ENCODE measurements at places on chromosomes 12 and 14. TPM values are rescaled to one million over a fixed set of nuclear protein-coding genes. Genes with fewer than 3 reads are reported as not detected.

The CRACR2A gene
- total RNA-seq = 5.4 TPM

The TSPAN19 gene
- total RNA-seq = not detected

The LAG3 gene
- 1.5 TPM for total RNA-seq

The KITLG gene
- total RNA-seq = 68.1 TPM

The SAMD4A gene
- 39.1 TPM for total RNA-seq

The RILPL2 gene
- 15.1 TPM for total RNA-seq

GRCh38 chr14:104394409-104394851, 185.1 kb upstream of the C14orf180 start:
- DNase-seq = no peak

- DNase-seq = no peak
These were observed 67.1 kb downstream of the DERA start for GRCh38 chr12:15977999-15978951.

DNA sequence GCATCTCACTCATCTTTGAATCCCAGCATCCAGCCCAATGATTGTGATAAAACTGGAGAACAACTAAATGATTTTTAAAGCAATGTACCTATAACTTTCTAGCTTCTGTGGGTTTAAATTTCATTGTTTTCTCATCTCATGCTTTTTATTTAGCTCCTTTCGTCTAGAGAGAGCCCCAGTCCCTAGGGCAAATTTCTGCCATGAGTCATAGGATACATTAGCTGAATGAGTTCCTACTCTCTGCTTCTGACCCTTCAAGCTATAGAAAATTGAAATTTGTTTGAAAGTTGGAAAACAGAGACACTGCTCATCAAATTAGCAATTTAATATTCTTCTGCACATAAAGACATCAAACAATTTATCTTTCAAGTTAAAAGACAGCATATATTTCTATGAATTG, 113.9 kb downstream of the KIF21A start:
- DNase-seq = no peak

- no peak for DNase-seq
These were observed 33.2 kb upstream of the A2M start for GRCh38 chr12:9148926-9149325.

DNA sequence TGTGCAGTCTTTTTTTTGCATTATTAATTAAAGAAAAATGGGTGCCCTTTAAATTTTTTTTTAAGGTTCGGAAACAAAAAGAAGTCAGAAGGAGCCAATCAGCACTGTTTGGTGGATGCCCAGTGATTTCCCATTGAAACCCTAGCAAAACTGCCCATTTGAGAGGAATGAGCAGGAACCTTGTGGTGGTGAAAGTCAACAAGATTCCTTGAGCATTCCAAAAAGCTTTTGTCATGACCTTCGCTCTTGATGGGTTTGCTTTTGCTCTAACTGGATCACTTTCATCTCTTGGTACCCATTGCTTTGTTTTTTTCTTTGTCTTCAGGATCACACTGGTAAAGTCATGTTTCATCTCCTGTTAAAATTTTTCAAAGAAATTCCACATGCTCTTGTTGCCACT, 54.1 kb downstream of the ADIPOR2 start:
- DNase-seq = no peak

- DNase-seq = no peak
These were observed 158.7 kb downstream of the DACT1 start for GRCh38 chr14:58796242-58797009.

GRCh38 chr12:64794305-64794704, 30.1 kb upstream of the TBC1D30 start:
- no peak for DNase-seq

DNA sequence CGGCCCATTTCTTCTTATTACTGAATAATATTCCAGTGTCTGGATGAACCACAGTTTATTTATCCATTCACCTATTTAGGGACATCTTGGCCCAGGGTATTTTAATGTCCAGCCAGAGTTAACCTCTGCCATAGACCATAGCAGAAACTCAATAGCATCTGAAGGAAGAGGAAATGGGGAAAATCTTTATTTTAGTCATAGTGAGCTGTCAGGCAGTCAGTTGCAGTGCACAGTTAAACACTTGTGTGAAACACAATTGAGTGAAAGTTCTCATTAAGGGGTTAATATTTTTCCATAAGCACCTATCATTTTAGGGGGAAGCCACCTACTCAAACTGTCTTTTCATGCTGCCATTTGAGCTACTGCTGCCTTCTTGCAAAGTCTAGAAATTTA, 197.3 kb upstream of the PPFIA2 start:
- DNase-seq = no peak

GRCh38 chr12:102421802-102422583, 58.4 kb downstream of the IGF1 start:
- DNase-seq = no peak

- DNase-seq = no peak
These were observed 45.6 kb downstream of the DDX11 start for GRCh38 chr12:31119192-31119802.

DNA sequence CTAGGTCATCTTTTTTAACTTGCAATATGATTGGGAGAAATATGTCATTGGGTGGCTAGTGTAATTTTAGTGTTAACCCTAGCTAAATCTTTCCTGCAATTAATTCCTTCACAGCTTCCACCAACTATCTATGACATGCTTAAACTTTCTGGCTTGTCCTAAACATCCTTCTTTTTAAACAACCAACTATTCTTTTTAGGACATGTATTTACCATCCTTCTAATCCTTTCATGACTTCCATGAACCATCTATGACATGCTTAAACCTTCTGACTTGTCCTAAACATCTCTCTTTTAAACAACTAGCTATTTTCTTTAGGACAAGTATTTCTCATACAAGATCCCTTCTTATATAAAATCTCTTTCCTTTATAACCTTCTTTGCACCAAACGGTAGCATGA, 179.6 kb upstream of the PDZRN4 start:
- no peak for DNase-seq

DNA sequence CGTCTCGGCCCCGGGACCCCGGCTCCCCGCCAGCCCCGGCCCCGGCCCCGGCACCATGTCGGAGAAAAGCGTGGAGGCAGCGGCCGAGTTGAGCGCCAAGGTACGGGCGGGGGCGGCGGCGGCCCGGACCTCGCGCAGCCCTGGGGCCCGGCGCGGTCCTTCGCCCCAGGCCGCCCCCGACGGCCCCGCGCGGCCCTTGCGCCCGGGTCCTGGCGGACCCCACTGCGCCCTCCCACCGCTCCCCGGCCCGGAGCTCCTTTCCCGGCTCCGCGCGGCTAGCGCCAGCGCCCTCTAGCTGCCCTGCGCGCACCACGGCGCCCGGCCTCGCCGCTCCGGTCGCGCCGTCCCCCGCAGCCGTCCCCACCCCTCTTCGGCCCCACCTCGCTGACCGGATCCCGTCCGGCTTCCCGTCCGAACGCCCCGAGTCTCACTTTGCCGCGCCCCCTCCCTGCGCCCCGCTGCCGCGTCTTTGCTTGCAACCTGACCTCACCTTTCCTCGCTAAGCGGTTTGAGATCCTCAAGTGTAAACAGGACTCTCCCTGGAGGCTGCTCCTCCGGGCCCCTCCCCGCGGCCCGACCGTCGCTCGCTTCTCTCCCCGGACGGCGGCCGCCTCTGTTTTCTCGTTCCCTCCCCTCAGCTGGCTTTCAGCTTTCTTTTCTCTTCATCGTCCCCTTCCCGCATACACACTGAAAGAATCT, 637 bp downstream of the PTMS start:
- DNase-seq = peak; percentile 93

DNA sequence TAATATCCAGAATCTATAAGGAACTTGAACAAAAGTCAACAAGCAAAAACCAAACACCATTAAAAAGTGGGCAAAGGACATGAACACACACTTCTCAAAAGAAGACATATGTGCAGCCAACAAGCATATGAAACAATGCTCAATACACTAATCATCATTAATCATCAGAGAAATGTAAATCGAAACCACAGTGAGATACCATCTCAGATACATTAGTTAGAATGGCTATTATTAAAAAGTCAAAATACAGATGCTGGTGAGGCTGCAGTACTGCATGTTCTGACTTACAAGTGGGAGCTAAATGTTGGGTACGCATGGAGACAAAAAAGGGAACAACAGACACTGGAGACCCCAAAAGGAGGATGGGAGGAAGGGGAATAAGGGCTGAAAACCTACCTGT, 67.1 kb downstream of the BLTP3B start:
- no peak for DNase-seq

GRCh38 chr12:77372494-77372893, 307.1 kb upstream of the E2F7 start:
- no peak for DNase-seq

Measured in upper lobe of right lung (tissue), 1 donor.